ENCODE measurements at places on chromosomes 16 and 17. TPM values are rescaled to one million over a fixed set of nuclear protein-coding genes. Genes with fewer than 3 reads are reported as not detected.

Gene CA5A
- not detected for total RNA-seq

Gene SLC52A1
- total RNA-seq: 0.16 TPM

Gene ZSCAN10
- total RNA-seq: not detected

Gene IKZF3
- 61.1 TPM for total RNA-seq

DNA sequence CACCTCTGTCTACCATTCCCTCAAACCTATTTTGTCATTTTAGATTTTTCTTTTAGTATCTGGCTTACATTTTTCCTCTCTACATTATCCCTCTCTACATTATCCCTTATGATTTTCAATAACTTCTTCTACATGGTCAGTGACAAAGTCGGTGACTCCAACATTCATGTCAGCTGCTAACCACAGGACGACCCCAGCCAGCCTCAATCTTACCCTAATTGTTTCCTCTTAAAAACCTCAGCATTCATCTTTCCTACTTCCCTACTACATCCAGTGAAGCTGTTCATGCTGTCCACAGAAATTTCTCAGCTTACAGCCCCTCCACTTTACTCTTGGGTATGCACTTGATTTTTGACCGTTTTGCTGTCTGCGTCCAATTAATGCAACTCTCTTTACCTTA, 8.3 kb downstream of the MYH10 start:
- DNase-seq: no peak

GRCh38 chr16:17382949-17383863, 87.6 kb downstream of the XYLT1 start:
- DNase-seq: no peak

GRCh38 chr16:9151597-9151996, 60.2 kb downstream of the HAPSTR1 start:
- no peak for DNase-seq

GRCh38 chr16:89118361-89119165, 24.9 kb downstream of the ACSF3 start:
- DNase-seq: no peak

DNA sequence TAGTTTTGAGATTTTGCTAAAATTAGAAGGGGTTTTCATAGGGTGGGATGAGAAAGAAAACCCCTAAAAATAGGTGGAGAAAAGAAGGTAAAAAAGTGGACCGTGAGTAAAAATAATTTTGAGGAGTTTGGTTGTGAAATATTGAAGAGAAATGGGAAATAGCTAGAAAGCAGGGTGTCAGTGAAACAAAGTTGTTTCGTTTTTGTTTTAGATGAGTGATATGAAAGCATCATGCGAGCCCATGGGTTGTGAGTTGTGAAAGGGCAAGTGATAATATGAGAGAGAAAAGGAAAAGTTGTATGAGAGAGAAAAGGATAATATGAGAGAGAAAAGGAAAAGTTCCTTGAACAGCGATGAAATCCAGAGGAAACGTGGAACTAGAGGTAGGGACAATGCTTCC, 7.3 kb upstream of the SMIM36 start:
- no peak for DNase-seq

DNA sequence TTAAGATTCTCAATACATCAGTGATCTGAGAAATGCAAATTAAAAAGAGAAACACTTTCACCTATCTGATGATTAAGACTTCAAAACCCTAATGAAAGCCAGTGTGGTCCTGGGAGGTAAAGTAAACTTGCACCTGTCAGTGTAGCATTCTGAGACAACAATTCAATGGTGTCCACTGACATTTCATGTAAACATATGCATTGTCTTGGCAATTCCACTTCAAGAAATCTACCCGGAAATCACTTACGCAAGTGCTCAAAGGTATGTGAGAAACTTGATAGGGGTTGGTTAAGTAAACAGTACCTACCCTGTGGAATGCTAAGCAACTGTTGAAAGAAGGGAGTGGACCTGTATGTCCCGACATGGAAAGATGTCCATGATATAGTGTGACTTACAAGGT, 2.1 kb downstream of the ST6GALNAC1 start:
- no peak for DNase-seq

GRCh38 chr17:58326609-58327362, 1.8 kb downstream of the TSPOAP1 start:
- DNase-seq: no peak

DNA sequence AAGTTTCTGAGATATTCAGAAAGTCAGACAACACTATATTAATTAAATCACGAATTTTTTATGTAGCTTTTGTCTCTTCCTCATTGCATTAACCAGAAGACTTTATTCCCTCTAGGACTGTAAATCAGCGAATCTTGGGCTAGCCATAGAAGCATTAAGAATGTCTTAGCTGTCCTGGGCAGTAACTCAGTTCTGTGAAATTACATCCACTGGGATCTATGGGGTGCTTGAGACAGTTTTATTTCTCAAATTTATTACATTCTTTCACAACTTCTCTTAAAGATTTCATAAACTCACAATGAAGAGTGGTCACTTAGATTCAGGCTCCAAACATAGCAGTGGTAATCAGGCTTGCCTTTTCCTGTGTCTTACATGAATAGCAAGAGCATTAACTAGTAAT, 1153.4 kb downstream of the CDH8 start:
- no peak for DNase-seq

DNA sequence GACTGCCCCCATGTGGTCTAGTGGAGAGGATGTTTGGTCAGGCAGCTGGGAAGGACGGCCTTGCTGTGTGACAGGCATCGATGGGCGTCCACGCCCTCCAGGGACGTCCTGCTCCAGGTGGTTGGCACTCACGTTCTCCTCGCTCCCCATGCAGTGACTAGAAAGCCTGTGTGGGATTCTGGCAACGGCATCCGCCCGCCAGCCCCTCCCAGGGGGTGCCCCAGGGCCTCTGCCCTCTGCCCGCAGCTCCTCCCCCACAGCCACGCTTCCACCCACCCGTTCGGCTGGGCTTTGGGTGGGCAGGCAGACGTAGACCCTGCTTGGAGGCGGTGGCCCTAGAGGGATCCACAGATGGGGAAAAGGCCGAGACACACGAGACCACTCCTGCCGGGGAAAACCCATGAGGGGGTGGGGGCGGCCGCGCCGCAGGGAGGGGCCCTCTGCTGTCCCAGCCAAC, 4.7 kb upstream of the IL17C start:
- no peak for DNase-seq

Data from naive thymus-derived CD4-positive, alpha-beta T cell (primary cell).